ENCODE measurements at places on chromosomes 3 and 15.

GRCh38 chr15:64634576-64635498 is 140.6 kb downstream of the RBPMS2 start:
- no peak for DNase-seq

DNA sequence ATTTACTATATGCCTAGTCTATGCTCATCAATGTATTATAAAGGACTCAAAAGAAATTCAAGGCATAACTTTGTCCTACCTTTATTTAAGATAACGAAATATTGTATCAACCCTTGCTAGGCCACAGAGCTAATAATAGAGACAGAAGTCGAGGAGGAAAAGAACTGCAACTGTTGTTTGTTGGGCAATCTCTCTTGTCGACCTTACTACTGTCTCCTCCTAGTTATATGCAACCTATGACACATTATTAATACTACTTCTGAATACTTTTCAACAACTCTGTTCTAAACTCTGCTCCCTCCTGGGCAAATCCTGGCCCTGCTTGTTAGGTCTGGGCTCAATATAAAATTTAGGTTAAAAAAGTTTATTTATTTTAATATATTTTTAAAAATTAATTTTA is 24.6 kb downstream of the SPPL2A start:
- no peak for DNase-seq

- DNase-seq, result no peak
Measured at GRCh38 chr15:68682330-68682729, 103.5 kb downstream of the CORO2B start.

DNA sequence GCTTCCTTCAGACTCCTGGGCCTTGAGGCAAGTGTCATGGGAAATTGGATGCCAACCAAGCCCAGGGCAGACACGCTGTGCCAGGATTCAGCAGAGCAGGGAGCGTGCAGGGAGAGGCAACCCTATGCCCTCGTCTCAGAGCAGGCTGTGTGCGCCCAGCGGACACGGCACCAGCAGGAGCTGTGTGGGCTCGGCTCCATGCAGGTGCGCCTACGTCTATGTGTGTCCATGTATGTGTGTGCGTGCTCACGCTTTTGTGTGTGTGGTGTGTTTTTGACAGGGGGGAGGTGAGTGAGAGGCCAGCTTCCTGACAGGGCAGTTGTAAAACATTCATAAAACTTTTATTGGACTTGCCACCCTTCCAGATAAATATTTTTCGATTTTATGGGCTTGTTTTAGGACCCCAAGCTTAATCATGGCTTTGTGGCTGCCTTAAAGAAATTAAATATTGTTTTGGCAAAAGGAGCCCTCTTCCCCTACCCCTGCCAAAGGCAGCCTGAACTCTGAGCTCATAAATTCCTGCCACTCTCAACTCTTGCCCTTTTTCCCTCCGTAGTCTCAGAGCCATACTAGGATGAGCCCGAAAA is 84.4 kb downstream of the DNAJB8 start:
- DNase-seq, result no peak

DNA sequence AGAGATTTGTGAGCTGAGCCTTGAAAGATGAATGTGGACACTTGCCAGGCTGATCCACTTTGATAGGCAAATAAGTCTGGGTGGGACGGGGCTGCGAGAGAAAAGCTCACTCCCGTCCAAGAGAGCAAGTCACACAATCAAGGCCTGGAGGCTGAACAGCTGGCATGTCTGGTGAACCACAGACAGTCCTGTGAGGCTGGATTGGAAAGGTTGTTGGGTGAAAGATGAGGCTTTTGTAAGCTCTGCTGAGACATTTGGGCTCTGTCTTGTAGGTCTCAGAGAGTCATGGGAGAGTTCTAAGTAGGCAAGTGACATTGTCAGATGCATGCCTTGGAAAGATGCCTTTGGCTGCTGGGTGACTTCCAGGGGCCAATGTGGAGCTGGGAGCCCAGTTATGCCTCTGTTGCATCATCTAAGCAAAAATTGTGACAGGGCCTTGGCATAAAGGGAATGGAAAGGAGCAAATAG is 38.5 kb downstream of the RPLP1 start:
- no peak for DNase-seq

DNA sequence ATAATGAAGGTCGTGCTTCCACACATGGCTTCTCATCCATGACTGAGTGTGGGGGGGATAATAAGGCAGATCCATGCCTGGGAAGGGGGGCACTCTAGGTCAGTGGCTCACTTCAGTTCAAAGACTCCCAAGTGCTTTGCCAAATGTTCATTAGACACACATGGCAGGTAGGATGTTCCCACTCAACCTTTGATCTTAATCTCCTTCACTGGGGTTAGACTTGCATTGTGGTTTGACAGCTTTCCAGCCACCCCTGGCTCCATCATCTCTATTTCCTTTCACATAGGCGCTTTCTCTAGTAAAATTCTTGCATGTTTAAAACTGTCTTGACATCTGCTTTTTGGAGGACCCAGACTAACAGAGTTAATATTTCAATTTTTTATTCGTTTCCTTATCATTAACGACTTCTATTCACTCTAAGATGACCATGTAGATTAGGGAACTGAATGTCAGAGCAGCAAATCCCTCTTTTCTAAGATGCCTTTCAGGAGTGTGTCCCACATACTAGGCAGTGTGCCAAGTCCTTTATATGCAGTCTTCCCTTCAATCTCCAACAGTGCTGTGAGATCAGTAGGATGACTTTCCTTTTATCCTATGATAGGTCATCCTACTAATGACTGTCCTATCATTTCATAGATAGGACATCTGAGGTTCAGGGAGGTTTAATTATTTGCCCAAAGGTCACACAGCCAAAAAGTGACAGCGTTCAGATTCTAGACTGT is 57.9 kb downstream of the BTD start:
- no peak for DNase-seq

GRCh38 chr3:154152741-154153140 is 31.6 kb downstream of the ARHGEF26 start:
- no peak for DNase-seq

DNA sequence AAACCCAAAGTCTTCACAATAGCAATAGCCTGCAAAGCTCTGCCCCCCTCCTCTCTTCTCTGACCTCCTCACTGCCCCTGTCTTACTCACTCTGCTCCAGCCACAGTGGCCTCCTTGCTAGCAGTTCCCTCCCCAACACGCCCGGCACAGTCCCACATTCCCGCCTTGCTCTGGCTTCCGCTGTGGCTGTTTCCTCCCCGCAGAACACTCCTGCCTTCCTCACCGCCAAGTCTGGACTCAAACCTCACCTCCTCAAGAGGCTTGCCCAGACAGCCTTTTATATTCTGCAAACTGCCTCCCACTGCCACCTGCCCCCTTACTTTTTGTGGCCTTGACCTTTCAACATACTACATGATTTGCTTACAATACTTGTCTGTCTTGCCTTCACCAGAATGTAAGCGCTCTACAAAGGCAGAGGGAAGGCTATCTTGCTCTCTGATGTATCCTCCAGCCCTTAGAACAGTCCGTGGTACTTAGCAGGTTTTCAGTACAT is 406 bp upstream of the MPI start:
- no peak for DNase-seq

- no peak for DNase-seq
Measured at GRCh38 chr15:76339305-76340197, 3.0 kb downstream of the ISL2 start.

DNA sequence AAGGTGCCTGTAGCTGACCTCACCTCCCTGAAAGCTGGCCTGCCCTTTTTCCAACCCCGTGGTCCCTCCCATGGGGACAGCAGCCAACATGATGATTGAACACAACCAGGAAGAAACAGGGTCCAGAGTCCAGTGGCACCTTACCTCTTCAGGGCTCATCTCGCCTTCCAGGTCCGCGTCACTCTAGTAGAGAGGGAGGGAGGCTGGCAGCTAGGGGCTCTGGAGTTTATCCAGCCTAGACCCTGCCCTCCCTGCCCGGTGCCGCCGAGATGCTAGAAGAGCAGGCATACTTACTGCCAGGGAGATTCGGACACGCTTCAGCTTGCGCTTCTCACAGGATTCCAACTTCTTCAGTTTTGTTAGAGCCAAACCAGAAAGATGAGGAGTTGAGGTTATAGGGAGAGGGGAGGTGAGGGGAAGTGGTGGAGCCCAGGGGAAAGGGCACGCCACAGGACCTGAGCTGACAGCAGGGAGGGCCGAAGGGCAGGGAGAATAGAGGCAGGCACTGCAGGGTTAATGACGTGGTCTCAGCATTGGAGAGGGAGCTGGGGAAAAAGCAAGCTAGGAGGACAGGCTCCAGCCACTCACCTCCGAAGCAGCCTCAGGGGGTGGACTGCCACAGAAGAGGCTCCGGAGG is 9.1 kb downstream of the CLCN2 start:
- DNase-seq, result no peak

DNA sequence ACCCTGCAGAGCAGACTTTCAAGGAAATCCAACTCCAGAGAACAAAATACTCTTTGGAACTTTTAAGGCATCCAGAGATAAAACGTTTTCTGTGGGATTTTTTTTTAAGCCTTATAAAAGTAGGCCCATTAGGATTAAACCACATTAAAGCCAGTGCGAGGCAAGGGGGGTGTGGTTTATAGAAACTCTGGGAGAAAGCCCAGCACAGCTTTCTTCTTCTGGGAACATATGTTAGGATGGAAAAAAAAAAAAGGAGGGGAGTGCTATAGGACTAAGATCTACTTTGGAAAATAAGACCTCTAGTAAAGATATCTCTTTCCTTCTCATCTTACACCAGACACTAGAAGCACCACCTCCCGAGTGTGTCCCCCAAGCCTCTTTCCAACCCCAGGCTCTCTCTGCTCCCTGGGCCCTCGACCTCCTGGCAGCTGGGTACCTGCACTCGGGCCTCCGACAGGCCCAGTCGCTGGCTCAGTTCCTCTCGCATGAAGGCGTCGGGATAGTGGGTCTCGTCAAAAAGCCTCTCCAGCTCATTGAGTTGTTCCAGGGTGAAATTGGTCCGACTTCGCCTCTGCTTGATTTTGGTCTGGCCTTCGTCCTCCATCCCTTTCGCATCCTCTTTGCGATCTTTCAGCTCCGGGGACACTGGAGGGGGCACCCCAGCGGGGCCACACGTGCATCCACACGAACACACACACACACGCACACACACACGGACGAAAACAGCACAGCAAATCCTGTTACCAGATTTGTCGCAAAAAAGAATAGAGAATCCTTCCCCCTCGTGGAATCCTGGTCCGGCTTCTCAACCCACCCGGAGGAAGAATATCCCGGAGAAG is 3.8 kb downstream of the SHOX2 start:
- DNase-seq, result no peak

DNA sequence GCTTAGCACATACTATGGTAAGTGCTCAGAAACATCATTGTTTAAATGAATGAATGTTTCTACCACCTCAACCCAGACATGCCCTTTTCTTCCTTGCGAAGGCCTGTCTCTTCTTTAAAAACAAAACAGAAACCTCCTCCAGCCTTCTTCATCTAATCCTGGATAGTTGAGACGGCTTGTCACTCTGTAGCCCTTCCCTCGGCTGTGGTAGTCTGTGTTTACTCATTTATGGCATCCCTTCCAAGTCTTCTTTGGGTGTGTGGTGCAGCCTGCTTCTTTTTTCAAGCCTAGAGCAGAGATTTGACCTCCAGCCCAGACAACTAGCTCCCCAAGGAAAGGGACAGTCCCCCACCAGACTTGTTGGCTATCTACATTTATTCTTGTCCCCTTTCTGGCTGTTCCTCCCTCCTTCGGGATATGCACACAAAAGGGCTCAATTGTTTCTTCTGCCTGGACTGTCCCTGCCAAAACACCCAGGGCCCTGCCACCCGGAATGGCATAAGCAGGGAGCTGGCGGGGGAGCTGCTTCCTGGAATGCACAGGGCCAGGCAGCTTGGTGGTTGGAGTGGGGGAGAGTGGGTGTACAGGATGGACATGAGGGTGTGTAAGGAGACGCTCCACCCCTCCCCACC is 67.8 kb downstream of the ITGA11 start:
- no peak for DNase-seq

DNA sequence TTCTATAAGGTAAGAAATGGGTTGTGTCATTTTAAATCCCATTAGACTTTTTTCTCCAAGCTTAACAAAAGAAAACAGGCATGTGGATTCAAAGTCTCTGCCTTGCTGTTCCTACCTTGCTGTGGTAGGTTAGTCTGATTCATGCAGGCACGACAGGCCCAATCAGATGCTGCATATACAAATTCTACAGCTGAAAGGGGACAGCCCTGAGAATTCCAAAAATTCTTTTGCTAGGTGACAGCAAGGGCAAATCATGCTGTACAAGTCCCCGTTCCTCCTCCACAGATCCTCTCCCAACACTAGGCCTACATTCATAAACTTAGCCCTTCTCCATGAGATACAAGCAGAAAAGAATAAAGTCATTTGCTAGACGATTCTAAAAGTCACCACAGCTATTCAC is 161.2 kb upstream of the THBS1 start:
- DNase-seq, result no peak

DNA sequence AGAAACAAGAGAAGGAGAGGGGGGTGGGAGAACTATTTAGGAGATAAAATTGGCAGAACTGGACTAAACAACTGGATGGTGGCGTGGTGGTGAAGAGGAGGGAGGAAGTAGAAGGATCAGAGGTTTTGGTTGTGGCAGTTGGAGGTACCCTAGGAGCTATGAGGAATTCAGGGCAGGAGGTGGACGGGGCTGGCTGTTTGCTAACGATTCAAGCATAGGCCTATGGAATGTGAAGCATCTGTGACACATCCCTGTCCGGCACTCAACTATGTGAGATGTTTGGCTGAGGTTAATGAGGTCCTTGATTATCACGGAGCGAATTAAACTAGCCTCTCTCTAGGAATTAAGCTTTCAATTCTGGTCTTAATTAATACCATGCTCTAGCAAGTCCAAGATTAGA is 13.5 kb downstream of the TARS3 start:
- peak; percentile 35 for DNase-seq

Measured in AG09319 (cell line).